ENCODE measurements at places on chromosomes 13 and 19. TPM values are rescaled to one million over a fixed set of nuclear protein-coding genes. Genes with fewer than 3 reads are reported as not detected.

GRCh38 chr19:57053401-57053800 lies 66.4 kb upstream of the USP29 start:
- no peak for DNase-seq

DNA sequence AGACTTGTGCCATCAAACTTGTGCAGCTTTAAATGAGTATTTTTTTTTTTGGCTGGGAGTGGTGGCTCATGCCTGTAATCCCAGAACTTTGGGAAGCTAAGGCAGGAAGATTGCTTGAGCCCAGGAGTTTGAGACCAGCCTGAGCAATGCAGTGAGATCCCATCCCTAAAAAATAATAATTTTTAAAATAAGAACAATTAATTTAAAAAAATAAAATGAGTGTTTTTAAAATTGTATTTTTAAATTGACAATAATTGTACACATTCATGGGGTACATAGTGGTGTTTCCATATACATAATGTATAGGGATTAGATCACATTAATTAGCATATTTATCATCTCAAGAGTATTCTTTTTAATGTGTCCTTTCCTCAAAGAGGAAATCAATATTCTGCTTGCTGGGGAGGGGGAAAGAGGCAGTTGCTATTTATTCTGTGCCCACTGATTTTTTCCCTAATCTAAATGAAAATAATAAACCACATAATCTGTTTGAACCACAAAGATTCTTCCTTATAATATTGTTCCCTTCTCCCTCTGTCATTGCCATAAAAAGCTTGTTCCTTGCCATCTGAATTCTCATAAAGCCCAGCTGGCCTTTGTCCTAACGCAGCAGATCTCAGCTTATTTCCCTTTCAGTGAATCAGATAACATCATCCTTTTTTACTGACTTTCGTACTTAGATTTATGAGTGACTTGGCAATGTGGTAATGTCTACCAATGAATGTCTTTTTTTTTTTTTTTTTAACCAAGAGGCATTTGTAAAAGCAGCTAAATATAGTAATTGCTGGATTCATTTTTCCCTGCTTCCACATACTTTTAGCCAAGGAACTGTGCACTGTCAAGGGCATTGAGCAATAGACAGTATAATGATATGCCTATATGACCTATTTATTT lies 81.8 kb upstream of the RUBCNL start:
- DNase-seq = no peak

GRCh38 chr13:114078461-114079451 lies 53.7 kb downstream of the RASA3 start:
- no peak for DNase-seq

DNA sequence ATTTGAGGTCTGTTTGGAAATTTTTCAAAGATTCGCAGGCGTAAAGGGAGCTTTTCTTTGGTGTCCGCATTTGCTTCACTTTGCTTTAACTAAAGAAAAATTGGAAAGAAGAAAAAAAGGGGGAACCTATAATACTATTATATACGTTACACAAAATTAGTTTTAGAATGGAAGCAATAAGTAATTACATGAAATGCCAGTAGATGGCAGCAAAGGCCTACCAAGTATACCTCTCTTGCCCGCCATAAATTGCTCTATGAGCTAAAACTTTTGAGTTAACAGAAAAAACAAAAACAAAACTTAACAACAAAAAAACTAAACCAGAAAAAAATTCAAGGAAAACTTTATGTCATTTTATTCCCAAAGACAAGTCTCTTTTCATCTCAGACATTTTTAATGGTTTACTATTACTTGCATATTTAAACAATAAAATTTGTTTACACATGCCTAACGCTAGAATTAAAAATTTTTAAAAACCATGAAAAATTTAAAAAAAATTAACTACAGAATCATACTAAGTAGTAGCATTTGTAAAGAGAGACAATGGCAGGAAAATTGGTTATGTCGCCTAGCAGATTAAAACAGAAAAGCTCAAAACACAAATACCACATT lies 271.4 kb downstream of the NALCN start:
- no peak for DNase-seq

- DNase-seq = no peak
Observed at GRCh38 chr13:112761701-112762689, 72.2 kb downstream of the ATP11A start.

CRB3 gene
- 1.8 TPM for total RNA-seq

CCDC194 gene
- not detected for total RNA-seq

FCER2 gene
- 0.29 TPM for total RNA-seq

All from esophagus muscularis mucosa (tissue), 4 donors.